Natural killer cell (primary cell): ENCODE measurements at places on chromosomes 2 and 18.

- DNase-seq = no peak
These were observed 289.0 kb downstream of the ALPK2 start for GRCh38 chr18:58339890-58340289.

GRCh38 chr2:241443486-241444223, 64.7 kb downstream of the STK25 start:
- peak; percentile 95 for DNase-seq

- DNase-seq = no peak
These were observed 95.6 kb downstream of the EHBP1 start for GRCh38 chr2:62801110-62801509.

DNA sequence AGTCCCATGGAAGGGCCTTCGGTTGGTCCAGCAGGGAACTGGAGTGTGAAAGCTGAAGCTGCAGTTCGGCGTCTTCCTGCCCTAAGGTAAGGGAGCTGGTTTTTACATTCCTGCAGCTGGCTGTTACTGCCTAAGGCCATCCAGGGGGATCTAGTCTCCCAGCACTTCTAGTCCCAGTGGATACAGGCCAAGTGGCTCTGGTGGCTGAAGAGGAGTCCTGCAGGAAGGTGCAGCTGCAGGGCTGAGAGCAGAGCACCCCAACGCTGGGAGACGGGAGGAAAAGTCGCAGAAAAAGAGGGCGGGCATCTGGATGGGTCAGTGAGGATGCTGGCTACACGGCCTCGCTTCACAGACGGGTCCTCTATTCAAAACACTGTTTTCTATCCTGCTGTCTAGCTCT, 225.0 kb upstream of the HS6ST1 start:
- DNase-seq = no peak

GRCh38 chr18:55777666-55778304, 189.8 kb upstream of the TCF4 start:
- no peak for DNase-seq

- no peak for DNase-seq
These were observed 5.0 kb downstream of the SOWAHC start for GRCh38 chr2:109619032-109619615.

- no peak for DNase-seq
These were observed 25.1 kb upstream of the GPR17 start for GRCh38 chr2:127620866-127621265.

DNA sequence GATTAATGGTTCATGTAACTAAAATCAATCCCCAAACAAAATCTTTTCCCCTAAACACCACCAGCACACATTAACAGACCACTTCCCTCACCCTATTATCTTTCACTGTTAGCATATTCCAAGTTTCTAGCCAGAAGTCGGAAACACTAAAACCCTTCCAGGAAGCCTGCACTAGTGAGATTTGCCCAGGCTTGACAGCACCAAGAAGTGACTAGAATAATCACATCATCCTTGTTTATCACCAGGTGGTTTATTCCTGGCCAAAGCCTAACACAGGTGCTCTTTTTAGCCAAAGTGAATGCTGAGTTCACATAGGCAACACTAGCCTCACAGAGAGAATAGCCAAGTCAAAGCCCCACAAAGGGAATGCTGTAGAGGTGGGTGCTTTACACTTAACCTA, 221.2 kb upstream of the HNRNPA3 start:
- DNase-seq = no peak

DNA sequence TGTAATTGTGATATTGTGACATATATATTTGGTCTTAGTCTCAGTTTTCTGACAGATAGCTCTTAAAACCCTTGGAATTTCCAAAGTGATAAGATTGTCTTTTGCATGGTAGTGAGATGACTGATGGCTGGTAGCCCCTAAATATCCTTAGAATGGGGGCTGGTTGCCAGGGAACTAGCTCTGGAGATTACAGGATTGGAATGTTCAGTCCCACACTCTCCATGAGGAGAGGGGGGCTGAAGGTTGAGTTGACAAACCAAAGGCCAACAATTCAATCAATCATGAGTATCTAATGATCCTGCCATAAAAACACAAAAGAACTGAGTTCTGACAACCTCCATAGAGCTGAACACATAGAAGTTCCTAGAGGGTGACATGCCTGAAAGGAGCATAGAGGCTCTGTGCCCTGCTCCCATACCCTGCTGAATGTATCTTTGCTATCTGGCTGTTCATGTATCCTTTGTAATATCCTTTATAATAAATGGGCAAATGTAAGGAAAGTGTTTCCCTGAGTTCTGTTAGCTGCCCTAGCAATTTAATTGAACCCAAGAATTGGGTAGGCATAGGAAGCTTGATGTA, 1680.3 kb upstream of the PIK3C3 start:
- DNase-seq = no peak

GRCh38 chr2:116319935-116320334, 1494.6 kb upstream of the DDX18 start:
- no peak for DNase-seq

DNA sequence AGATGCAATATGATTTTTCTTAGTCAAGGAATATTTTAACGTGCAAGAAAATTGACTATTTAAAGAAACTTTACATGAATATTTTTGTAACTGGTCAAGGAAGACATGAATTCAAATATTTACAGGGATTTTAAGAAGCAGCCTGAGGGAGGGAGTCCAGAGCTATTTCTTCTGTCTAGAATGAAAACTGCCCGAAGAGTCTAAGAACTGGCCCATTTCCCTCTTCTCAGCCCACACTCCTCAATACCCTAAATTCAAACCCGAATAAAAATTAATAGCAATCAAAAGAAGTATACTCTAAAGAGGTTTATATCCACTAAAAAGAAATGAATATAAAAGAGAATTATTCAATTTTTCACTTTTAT, 6.5 kb upstream of the NDUFV2 start:
- no peak for DNase-seq

- no peak for DNase-seq
These were observed 15.6 kb downstream of the CEBPZOS start for GRCh38 chr2:37211939-37212338.

DNA sequence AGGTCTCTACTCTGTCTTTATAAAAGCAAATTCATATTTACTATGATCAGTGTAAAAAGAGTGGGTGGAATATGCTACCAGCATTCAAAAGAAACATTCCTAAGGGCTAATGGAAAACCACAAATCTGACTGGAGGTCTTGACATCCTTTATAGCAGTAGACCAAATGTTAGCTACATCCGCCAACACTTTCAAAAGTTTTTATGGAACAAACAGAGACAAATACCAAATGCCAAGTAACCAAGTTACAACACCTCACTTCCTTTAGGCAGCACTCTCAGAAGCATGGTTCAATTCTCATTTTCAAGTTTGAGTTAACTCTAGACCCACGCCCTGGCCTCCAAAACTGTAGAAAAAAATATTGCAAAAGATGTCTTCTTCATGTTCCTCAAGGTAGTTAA, 78.3 kb upstream of the SETBP1 start:
- DNase-seq = no peak

GRCh38 chr18:12029786-12030584, 48.7 kb downstream of the IMPA2 start:
- DNase-seq = no peak

DNA sequence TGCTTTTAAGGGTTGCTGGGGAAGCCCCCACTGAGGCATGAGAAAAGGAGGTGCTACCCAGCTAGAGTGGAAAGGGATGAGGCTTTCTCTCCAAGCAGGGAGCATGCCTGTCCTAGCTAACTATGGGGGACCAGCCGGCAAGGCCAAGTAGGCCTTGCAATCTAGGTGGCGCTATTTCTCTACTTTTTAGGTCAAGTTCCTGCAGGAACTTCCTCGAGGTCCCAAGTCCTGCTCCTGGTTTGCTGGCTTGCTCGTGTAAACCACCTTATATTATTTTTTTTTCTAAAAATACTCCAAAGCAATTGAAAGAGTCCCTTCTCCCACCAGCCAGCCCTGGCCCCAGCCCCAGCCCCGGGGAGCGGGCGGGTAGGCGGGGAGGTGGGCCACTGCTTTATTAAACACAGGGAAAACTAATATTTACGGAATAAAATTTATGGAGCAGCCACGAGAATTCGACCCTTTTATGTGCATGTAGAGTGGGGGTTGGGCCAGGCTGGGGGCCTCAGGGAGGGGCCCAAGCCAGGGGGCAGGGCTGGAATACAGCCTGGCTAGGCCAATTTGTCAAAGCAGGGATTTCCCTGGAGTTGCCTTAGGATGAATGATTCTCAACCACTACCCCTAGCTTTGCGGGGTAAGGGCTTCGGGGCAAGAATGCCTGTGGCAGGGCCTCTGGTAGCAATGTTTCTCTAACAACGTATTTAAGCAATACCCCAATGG, 12.8 kb upstream of the IHH start:
- peak; percentile 43 for DNase-seq

GRCh38 chr2:154771664-154772284, 73.3 kb downstream of the KCNJ3 start:
- no peak for DNase-seq

- peak; percentile 27 for DNase-seq
These were observed 192.6 kb downstream of the IKZF2 start for GRCh38 chr2:212958757-212959295.

DNA sequence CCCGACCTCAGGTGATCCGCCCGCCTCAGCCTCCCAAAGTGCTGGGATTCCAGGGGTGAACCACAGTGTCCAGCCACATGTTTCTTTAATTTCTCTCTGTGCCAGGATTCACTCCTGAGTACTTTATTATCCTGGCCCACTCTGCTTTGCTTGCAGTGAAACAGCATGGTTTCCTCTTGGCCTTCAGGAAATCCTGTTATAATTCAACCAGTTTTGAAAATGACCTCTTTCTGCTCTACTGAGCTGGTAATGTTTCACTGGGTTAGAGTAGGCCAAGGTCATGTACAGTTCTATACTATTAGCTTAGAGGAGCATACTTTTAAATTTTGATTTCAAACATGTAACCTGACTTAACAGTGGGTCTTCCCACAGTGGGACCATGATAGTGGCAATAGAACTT, 90.6 kb upstream of the PELI1 start:
- no peak for DNase-seq

- DNase-seq = no peak
These were observed 277.0 kb downstream of the CDH2 start for GRCh38 chr18:27899893-27900292.

- DNase-seq = no peak
These were observed 101.8 kb downstream of the DGKD start for GRCh38 chr2:233456111-233456510.

DNA sequence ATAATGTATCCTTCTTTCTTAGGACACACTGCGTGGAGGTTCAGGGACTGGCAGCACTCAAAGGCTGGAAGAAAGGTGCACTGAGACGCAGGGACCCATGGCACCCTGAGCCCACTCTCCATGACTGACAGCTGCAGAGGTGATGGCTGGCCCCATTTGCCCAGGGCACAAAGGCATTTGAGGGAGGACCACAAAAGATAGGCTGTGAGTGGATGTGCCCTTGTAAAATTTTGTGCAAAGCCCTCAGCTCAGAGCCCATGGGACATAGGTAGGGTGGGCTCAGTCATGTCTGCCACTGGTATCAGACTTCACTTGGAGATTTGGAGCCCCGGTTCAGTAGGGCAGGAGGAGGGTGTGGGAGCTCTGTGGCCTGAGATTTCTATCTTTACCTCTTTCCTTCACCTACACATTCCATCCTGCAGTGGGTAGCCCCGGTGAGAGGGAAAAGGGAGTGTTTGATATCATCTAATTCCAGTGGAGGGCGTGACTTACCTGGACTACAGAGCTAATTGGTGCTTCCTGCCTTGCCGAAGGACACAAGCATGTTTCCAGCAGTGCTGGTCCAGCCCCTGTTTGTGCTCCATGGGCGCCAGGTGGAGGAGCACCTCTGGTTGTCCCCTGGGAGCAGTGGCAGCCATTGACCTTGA, 312.2 kb downstream of the EN1 start:
- DNase-seq = no peak

DNA sequence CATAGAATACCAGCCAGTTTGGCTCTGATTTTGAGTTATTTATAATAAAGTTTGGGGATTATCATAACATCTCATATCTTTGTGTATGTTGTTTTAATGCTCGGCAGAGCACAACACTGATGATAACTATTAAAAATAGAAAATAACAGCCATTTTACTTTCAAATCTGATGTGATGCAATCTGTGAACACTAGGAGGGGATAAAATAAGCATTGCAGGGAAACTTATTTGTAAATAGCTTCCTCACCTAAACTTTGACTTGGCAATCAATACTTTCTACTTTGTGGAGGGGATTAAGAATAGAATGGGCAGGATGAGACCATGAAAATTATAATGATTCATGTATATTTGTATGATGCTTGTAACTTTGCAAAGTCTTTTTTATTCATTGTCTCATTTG, 54.4 kb downstream of the USP14 start:
- DNase-seq = no peak

GRCh38 chr2:130241041-130241707, 42.9 kb upstream of the TUBA3E start:
- no peak for DNase-seq
